Right ventricle myocardium superior (tissue), 1 donor: ENCODE measurements at places on chromosomes 1 and 21. TPM values are rescaled to one million over a fixed set of nuclear protein-coding genes. Genes with fewer than 3 reads are reported as not detected.

DNA sequence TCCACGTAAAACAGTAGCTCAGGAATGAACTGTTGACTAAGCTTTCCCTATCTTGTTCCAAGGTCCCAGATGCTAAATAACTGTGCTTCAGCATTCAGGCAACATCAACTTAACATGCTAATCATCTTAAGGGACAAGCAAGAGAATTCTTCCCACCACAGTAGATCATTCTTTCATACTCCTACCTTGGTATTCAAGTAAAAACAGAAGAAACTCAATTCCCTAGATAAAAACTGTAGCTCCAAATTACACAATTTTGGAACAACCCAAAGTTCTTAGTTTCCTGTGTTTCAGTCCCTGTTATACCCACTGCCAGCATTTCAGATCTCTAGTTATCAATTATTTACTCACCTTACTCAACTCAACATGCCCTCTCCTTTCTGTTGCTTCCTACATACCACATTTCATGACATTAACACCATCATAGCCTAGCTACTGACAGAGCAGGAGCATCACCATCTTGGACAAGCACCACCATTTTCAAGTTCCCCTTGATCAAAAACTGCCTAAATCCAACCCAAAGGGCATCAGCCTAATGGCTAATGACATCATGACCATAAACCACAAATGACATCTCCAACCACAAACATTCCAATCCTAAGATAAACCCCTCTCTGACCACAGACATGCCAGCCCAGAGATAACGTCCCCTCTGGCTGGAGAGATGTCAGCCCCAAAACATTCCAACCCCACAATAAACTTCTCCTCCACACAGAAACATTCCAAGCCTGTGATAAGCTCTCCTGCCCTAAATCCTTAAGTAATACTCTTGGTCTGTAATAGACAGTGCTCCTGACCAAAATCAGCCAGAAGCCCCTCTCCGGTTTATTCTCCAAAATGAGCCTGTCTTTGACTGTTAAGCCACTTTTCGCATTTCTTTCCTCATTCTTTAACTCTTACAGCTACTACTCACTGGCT lies 191.2 kb downstream of the RERE start:
- no peak for DNase-seq

The ZNF362 gene
- total RNA-seq = 30.1 TPM

DNA sequence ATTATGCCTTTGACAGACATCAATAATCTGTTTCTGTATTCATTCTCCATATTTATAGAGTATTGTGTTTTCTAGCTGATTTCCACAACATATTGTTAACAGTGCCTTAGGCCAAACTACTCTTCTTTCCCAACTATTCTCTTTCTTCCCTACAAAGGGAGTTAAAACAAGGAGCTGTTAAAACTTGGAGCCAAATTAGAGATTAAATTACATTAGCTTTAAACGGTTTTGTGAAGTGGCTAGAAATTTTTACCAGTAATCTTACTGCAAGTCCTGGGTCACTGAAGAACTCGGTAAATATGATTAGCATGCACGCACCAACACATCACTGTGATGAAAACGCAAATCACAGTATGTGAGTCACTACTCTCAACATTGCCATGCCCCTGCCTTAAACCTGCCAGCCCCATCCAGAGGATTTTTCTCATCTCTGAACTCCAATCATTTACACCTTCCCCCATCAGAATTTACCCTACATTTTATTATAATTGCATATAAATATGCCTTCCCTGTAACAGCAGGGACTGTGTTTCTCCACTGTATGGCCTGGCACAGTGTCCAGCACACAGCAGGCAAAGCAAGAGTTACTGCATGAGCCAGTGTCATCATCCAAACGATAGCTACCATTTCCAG lies 1.5 kb upstream of the PRDX6 start:
- no peak for DNase-seq

- no peak for DNase-seq
These were observed 10.8 kb downstream of the THEM4 start for GRCh38 chr1:151898519-151898991.

The CRABP2 gene
- 0.59 TPM for total RNA-seq

GRCh38 chr1:245893025-245893424 lies 614.1 kb downstream of the SMYD3 start:
- DNase-seq = no peak

- DNase-seq = no peak
These were observed 391.9 kb downstream of the SIPA1L2 start for GRCh38 chr1:232238009-232238408.

The CD1E gene
- total RNA-seq = not detected

DNA sequence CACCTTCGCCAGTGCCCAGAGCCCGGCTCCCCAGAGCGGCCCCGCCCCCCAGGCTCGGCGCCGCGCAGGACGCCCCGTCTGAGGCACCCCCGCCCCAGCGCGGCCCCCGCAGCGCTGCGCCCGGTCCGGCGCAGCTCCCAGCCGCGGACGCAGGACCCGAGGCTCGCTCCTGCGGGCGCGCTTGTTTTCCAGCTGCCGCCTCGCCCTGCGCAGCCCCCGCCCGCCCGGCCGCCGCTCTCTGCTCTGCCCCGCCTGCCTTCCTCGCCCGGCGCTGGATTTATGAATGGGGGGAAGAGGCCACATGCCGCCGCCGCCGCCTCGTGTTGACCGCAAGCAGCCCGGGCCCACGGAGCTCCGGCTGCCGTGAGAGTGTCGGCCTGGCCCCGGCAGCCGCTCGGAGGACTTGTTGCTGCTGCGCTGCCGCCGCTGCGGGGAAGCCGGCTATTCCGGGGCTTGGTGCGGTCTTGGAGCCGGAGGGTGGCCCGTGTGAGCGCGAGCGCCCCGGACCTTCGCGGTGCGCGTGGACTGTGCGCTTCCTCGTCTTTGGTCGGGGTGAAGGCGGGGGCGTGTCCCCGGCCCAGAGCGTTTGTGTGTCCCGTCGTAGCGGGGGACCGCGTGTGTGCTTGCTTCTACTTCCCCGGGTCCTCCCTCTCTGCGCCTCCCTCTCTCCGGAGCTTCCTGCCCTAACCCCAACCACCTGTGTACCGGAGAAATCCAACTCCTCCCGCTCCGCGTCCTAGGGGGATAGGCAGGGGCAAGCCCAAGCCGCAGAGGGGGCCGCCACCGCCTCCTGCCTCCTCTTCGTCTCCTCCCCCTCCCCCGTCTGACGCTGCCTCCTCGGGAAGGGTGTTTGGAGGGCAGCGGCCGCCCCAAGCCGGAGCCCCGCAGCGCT lies 736 bp downstream of the KCNC4 start:
- peak; percentile 65 for DNase-seq

The TNFRSF25 gene
- 13.7 TPM for total RNA-seq

- DNase-seq = no peak
These were observed 126.7 kb downstream of the PRRX1 start for GRCh38 chr1:170790651-170791071.

DNA sequence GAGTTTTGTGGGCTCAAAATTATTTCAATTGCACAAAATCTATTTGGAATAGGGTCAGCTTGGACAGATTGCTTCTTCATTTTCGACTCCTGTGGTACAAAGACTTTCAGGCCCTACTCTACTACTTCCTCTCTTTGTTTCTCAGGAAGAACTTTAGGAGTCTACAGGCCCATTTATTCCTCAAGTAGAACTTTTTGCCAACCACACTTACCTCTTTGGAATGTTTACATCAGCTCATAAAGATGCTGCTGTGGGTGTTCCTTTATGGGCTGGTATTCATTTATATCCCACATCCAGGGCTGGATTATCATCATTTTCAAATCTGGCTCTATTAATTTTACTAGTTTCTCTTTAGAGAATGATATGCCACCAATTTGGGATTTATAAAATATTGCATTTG lies 46.3 kb upstream of the TNFSF18 start:
- no peak for DNase-seq

The SLAMF9 gene
- not detected for total RNA-seq

The HES3 gene
- total RNA-seq = not detected

DNA sequence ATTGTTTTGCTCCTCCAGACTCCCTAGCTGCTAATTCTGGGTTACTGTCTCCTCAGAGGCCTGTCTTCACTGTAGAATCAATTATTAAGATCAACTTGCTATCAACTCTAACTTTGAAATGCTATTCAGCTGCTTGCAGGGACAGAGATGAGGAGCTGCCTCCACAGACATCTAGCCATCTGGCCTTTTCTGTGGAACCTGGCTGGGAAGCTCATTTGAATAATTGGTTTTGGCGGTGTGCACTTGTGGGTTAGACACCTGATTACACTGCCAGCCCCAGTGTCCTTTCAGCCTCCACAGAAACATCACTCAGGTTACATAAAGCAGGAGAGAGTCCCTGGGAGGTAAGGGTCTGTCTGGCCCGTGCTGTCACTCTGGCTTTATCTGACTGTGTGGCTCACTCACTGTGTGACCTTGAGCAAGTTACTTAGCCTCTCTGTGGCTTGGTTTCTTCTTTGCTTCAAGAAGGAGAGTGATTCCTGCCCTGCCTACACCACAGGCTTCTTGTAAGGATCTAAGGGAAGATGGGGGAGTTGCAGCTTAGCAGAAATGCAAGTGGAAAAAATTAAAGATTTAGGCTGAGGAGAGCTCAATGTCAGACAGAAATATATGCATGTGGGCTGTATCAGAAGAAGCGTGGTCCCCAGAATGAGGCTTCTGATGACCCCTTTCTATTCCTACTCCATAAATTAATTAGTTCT lies 131.6 kb downstream of the BEND5 start:
- DNase-seq = no peak

DNA sequence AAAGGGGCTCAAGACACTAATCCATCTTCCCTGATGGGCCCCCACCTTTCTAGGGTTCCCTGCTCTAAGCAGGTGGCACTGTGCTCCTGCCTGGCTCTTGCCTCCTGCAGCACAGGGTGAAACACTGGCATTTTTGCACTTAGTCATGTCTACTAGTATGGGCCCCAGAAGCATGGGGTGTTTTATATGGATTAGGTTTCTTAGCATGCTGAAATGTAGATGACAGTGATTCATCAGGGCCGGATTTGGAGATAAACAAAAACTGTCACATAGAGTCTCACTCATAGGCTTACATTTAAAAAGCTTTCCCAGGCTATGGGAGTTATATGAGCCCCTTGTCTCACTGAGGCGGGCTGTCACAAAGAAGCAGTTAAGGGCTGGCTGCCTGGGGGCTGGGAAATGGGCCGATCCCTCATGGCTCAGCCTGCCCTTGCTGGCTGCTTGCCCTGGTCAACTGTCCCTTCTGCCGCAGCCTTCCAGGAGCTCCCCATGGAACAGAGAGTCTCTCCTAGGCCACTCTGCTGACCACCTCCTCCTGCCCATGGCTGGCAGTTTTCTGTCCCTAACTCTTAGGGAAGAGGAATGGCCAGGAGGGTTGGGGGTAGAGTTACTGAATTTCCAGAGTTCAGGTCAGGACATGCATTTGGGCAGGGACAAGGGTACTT lies 6.5 kb downstream of the GALNT2 start:
- no peak for DNase-seq

The DARS2 gene
- 12.9 TPM for total RNA-seq

DNA sequence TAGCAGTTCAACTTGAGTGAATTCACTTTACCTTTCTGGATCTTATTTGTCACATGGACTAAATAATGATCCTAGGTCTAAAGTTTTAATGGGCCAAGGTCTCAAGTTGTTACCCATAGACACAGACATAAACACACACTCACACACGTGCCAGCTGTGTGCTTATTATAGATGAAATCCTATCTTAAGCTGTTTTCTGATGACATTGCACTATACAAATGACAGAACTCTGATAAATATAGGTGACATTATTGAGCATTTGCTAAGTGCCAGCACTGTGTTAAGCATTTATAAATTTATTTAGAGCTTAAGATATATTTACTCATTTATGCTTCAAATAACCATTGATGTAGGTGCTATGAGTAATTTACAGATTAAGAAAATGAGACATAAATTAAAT lies 474.4 kb upstream of the NR5A2 start:
- DNase-seq = no peak

DNA sequence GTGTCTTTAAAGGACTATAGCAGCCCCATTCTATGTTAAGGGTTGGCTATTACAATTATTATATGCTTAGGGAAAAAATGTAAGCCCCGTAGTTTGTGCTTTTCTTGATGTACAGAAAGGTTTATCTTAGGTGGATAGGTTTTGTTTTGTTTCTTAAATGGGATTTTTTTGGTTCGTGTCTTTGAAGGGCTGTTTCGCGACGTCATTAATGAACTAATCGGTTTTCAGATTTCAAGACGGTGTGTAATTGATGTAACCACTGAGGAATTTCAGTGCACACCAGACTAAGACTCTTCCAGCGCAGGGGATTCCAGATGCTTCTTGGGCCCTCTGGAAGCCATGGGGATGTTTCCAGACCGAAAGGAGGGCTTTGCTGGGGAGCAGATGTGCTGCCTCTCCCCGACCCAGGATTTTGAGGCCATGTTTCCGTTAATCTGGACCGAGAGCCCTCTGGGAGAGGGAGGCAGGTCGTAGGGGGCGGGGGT lies 4.8 kb upstream of the SIM2 start:
- no peak for DNase-seq

- DNase-seq = no peak
These were observed 246.9 kb downstream of the GRIK3 start for GRCh38 chr1:36787312-36787913.

- DNase-seq = no peak
These were observed 10.0 kb downstream of the NCF2 start for GRCh38 chr1:183580281-183580682.

DNA sequence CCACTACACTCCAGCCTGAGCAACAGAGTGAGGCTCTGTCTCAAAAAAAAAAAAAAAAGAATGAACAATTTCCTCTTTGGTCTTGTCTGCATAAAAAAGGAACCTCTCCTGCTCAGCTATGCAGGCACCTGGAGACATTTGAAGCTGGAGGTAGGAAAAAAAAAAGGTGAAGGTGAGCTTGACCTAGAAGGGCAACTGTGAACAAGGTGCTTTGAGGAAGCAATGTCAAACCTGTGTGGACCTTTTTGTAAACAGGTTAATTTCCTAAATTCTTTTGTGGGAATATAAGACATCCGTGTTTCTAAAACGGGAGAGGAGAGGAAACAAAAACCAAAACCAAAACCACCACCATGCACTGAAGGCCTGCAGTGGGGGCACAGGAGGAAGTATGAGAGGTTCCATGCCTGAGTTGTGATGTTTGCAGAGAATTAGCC lies 77.5 kb downstream of the SLC45A1 start:
- DNase-seq = no peak

The SMCP gene
- not detected for total RNA-seq

The COL8A2 gene
- 1.4 TPM for total RNA-seq

The LDLRAD1 gene
- total RNA-seq = not detected

The MYCBP gene
- 14.1 TPM for total RNA-seq
